Right atrium auricular region (tissue), 2 donors: ENCODE measurements at places on chromosomes 3 and 15.

DNA sequence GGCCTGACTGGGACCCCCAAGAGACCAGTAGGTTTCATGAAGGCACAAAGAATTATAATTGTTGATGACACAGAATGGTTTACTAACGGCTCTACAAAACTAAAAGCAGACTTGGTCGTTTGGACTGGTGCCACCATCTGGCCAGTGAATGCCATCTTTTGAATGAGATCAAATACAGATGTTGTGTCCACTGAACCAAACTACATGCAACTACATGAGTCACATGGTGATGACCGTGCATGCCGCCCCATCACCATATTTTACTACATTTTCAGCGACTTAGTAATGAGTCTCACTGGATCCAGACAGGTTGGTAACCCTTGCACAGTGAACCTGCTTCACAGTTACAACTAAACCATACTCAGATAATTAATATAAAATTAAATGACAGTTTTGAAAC is 803.3 kb downstream of the DIPK2A start:
- H3K27ac ChIP-seq: no peak overlapping the region
- H3K4me3 ChIP-seq: no peak overlapping the region
- no peak for DNase-seq
- H3K4me1 ChIP-seq: no peaks in the 10 kb centered on the region

- no peak overlapping the region for H3K4me3 ChIP-seq
- H3K4me1 ChIP-seq: no peaks in the 10 kb centered on the region
- no peak for DNase-seq
- H3K36me3 ChIP-seq: no peaks in the 10 kb centered on the region
These were observed 71.7 kb upstream of the ARL6 start for GRCh38 chr3:97692831-97693230.

DNA sequence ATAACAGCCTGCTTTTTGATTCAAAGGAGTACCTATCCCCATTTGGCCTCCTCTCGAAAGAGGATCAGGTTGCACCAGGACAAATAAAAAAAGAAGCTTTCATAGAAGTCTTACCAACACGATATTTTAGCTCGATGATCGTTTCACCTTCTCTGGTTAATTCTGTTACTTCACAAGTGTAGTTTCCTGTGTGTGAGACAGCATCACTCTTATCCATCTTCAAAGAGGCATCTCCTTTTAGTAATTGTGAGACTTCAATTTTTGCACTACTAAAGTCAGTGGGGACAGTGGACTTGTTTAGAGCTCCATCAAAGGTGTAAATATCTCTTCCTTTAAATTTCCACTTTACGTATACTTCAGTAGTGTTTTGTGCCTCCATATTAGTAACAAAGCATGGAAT is 11.0 kb downstream of the CD47 start:
- no peaks in the 10 kb centered on the region for H3K36me3 ChIP-seq
- H3K4me3 ChIP-seq: no peak overlapping the region
- no peaks in the 10 kb centered on the region for H3K27me3 ChIP-seq
- no peak for DNase-seq
- H3K27ac ChIP-seq: no peak overlapping the region
- H3K4me1 ChIP-seq: peaks cover 20% of the 10 kb centered on the region

DNA sequence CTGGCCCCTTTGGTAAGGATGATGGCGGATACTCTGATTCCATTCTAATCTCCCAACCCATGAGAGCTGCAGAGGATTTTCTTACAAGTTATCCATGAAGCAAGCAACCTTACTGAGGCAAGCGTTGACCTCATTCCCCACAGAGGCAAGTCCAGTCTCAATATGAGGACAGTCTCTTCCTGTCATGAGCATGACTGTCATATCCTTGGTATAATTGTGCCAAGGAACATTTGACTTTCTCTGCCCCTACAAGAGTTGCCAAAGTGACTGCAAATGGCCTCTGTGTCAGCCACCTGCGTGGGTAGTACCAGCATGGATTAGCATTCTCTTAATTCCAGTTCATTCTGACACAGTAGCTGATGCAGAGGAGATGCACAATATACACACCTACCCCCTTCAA is 71.2 kb upstream of the TMEM158 start:
- H3K27ac ChIP-seq: no peak overlapping the region
- no peaks in the 10 kb centered on the region for H3K27me3 ChIP-seq
- H3K36me3 ChIP-seq: no peaks in the 10 kb centered on the region
- no peak for DNase-seq

GRCh38 chr3:18382760-18383369 is 42.3 kb downstream of the SATB1 start:
- no peak overlapping the region for H3K4me3 ChIP-seq
- H3K27ac ChIP-seq: no peak overlapping the region
- no peak for DNase-seq
- H3K36me3 ChIP-seq: peaks cover 4% of the 10 kb centered on the region

- no peak for DNase-seq
- H3K36me3 ChIP-seq: no peaks in the 10 kb centered on the region
- H3K4me1 ChIP-seq: no peaks in the 10 kb centered on the region
- no peak overlapping the region for H3K27ac ChIP-seq
- H3K27me3 ChIP-seq: no peaks in the 10 kb centered on the region
These were observed 254.1 kb upstream of the SATB1 start for GRCh38 chr3:18679238-18679637.

DNA sequence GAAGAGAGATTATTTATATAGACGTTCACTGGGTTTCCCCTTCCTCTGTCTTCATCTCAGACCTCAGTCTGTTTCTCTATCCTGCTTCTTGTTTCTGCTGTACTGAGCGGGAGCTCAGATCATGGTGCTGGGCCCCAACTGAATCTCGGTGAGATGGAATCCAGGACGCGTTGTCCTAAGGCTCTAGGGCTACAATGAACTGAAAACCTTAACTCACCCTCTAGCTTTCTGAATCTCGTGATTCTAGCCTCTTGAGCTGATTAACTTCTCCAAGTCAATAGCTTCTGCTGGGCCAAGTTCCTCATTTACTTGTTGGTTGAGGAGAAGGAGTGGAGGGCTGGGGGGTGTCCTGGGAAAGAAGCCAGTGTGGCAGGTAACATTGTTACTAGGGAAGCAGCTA is 32.7 kb upstream of the MAP3K13 start:
- no peaks in the 10 kb centered on the region for H3K36me3 ChIP-seq
- H3K4me3 ChIP-seq: no peak overlapping the region
- no peak for DNase-seq
- no peaks in the 10 kb centered on the region for H3K4me1 ChIP-seq

DNA sequence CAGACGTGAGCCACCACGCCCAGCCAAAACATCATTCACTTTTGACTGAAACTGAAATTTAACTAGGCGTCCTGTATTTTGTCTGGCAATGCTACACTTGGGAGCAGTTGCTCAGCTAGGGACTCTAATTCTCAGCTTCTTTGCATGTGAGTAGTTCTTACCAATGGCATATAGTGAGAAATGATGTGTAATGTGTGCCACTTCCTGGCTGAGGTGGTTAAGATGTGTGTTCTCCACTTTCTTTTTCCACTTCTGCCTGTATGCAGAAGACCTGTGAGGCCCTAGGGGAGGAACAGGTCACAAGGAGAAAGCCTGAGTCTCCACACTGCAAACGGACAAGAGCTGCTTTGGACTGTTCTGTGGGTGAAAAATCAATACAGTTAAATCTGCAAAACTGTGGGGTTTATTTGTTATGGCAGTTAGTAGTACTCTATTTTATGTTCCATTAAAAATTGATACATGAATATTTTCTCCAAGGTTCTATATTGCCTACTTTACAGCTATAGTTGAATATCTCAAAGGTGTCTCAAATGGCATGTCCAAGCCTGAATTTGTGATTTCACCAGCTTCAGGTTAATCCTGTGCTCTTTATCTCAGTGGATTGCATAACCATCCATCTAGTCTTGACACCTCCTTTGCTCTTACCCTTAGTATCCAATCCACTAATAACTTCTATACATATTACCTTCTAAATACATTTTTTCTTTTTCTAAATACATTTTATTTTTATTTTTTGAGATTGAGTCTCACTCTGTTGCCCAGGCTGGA is 59.3 kb downstream of the NR1D2 start:
- H3K4me1 ChIP-seq: peaks cover under 1% of the 10 kb centered on the region
- H3K36me3 ChIP-seq: no peaks in the 10 kb centered on the region
- H3K27me3 ChIP-seq: no peaks in the 10 kb centered on the region
- no peak overlapping the region for H3K4me3 ChIP-seq
- no peak for DNase-seq
- no peak overlapping the region for H3K27ac ChIP-seq

GRCh38 chr3:37899711-37900306 is 38.1 kb downstream of the CTDSPL start:
- no peaks in the 10 kb centered on the region for H3K36me3 ChIP-seq
- no peaks in the 10 kb centered on the region for H3K27me3 ChIP-seq
- H3K4me3 ChIP-seq: no peak overlapping the region

DNA sequence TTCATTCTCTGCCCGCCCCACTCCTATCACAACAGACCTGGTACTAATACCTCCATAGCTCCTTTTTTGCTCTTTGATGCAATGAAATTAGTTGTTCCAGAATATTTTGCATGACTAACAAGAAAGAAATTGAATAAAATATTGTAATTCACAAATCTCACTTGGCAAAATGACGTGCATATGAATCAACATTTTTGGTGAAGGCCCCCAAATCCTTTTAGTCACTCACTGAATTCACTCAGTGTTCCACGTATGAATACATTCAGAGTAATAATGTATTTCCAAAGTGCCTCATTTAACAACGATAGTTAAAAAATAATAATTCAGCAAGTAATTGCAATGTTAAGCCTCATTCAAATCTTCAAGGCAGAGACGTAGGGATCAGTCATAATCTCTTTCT is 148.6 kb upstream of the STRIT1 start:
- DNase-seq: no peak
- H3K4me1 ChIP-seq: no peaks in the 10 kb centered on the region
- H3K27ac ChIP-seq: no peak overlapping the region
- no peak overlapping the region for H3K4me3 ChIP-seq
- no peaks in the 10 kb centered on the region for H3K27me3 ChIP-seq
- no peaks in the 10 kb centered on the region for H3K36me3 ChIP-seq

- no peaks in the 10 kb centered on the region for H3K36me3 ChIP-seq
- no peak for DNase-seq
- no peaks in the 10 kb centered on the region for H3K4me1 ChIP-seq
- no peak overlapping the region for H3K27ac ChIP-seq
- no peak overlapping the region for H3K4me3 ChIP-seq
These were observed 57.7 kb upstream of the TMEM115 start for GRCh38 chr3:50416736-50417636.

DNA sequence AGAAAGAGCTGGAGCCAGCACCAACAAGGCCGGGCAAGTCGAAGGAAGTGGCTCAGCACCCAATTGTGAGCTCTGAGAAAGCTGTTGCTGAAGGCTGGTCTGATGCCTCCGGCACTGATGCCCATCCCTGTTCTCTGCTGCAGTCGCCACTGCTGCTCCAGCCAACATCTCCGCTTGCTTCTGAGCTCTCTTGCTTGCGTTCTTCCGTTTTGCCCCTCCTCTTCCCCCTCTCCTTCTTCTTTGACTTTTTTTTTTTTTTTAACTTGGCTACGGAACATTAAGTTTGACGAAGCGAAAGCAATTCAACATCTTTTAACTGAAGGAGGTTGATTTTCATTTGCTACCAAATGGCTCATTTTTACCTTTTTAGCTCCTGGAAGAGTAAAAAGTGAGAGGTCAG is 442.9 kb downstream of the MCTP2 start:
- no peak for DNase-seq
- H3K4me1 ChIP-seq: no peaks in the 10 kb centered on the region
- no peak overlapping the region for H3K4me3 ChIP-seq
- no peak overlapping the region for H3K27ac ChIP-seq

DNA sequence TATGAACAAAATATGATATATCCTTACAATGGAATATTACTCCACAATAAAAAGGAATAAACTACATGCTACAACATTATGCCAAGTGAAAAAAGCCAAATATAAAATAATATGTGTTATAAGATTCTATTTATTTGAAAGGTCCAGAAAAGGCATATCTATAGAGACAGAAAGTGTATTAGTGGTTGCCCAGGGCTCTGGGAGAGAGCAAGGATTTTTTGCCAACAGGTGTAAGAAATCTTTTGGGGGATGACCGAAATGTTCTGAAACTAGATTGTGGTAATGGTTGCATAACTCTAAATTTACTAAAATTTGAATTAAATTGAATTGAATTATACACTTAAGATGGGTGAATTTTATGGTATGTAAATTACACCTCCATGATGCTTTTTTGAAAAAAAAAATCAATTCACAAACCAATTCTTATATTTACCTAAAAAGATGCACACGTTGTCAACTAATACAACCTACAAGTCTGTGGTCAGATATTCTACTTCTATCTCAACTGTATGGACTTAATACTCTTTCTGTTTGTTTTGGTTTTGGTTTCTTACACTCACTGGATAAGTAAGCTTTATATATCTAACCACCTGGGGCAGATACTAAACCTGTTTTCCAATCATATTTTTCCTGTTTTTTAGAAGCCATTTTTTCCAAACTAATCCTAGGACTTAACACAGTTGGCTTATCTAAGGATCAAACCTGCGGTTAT is 75.8 kb downstream of the FBN1 start:
- H3K4me3 ChIP-seq: no peak overlapping the region
- H3K27ac ChIP-seq: no peak overlapping the region
- no peaks in the 10 kb centered on the region for H3K27me3 ChIP-seq
- no peak for DNase-seq

DNA sequence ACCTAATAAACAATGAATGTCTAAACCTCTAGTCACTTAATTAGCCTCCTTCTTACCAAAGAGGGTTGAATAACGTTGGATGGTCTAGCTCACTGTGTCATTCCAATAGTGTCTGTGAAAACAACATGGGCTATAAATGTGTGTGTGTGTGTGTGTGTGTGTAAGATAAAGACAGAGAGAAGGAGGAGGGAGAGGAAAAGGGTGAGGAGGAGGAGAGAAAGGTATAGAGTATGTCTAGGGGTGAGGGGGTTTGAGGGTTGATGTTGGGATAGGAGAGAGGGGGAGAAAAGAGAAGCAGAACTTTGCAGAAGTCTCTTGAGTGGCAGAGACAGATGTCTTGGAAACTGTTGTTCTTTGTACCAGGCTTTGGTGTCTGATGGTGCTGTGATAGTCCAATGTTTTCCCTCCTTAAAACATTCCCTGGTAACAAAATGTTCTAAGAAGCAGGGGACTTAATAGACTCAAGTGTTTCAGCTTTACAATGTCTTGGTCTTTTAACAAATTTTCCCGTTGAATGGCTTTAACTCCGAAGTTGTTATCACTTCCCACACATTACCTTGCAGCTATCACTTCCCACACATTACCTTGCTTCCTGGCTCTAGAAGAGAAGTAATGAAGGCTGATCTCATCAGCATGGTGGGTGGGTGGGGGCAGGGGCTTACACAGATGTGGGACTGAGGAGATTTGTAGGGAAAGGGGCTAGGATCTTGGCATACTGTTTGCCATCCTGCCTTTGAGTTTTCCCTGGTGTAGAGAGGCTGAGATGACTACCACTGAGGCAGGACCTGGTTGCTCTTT is 57.8 kb upstream of the ETV5 start:
- H3K27ac ChIP-seq: no peak overlapping the region
- no peaks in the 10 kb centered on the region for H3K36me3 ChIP-seq
- H3K4me1 ChIP-seq: no peaks in the 10 kb centered on the region
- H3K27me3 ChIP-seq: no peaks in the 10 kb centered on the region
